ENCODE measurements at places on chromosomes 2 and 18.

DNA sequence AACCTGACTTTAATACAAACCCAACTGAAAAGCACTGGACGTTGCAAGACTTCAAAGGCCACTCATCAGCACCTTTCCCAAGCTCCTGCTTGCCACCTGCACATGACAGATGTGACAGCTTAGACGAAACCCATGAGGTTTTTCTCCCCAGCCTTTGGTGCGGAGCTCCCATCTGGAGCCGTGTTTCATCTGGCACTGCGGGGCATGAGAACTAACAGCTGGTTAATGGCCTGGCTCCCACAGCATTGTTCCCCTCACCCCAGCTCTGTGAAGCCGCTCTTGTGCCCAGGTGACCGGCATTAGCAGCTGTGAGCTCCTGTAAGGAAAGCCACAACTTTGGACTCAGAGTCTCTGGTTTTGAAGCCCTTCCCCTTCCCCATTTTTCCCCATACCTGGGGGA, 50.9 kb downstream of the GALR1 start:
- no peak for DNase-seq

DNA sequence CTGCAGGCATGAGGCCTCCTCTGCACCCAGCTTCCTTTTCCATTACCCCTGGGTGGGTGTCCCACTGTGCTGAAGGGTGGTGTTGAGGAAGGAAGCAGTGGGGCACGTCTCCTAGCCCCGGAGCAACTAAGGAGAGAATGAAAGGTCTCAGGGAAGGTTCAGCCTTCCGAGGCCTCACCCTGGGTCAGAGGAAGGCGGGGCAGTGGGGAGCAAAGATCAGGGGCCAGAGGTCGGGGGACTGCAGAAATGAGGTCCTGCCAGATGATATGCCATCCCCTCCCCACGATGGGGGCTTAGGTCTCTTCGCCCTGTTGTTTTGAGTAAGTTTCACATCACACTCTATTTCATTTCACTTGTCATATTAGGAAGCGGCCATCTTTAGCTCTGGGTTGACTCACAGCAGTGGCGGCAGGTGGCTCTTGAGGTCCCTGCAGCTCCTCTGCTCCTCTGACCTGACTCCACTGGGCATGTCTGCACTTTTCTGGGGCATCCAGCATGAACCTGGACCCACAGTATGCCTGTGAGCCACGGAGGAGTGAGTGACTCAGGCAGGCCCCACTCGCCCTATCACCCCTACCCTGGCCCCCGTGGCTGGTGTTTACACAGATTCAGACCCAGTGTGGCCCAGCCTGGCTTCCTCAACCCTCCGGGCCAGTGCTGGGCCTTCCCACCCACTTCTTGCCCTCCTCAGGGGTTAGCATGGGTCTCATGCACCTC, 153.7 kb upstream of the SMAD2 start:
- DNase-seq, result no peak

DNA sequence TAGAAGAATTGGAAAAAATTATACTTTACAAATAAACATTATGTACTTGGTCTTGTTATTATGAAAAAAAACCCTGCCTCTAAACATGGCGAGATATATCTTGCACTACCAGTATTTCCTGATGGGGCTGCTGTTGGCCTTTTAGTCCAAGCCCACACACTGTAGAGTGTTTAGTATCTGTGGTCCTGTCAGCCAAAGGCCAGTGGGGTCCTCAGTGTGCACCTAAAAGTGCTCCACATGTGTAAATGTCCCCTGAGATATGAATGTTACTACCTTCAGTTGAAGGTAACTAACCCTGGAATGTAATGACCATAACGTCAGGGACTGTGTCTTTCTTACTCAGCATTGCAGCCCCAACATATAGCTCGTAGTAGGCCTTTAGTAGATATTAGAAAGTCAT, 71.1 kb upstream of the HK2 start:
- DNase-seq, result no peak

GRCh38 chr2:172153757-172154156, 51.1 kb upstream of the DLX2 start:
- DNase-seq, result no peak

- DNase-seq, result no peak
Observed at GRCh38 chr2:60148716-60149115, 404.7 kb downstream of the BCL11A start.

DNA sequence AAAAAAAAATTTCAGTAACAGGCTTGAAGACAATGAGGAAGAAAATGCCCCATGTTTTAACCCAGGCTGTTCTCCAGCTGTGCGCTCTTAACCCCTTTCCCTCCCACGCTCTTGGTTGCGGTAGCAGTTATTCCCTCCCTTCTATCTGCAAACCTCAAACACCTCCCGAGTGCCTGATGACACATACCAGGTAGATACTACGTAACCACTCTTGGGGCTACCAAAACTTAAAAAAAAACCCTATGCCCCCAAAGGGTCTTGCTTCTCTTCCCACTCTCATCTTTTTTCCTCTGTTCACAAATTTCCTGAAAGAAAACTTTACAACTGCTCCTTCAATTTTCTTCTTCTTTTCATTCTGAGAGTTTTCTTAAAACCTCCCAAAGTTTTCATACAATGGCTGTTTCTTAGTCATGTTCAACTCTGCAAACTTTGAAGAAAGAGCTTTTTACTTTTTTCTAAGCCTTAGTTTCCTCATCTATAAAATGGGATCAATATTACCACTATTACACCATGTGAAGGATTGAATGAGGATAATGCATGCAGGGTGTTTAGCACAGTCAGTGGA, 4.9 kb upstream of the DRC1 start:
- DNase-seq, result no peak

Data from fibroblast of skin of scalp (primary cell).